ENCODE measurements at places on chromosomes 12 and 14. TPM values are rescaled to one million over a fixed set of nuclear protein-coding genes. Genes with fewer than 3 reads are reported as not detected.

DNA sequence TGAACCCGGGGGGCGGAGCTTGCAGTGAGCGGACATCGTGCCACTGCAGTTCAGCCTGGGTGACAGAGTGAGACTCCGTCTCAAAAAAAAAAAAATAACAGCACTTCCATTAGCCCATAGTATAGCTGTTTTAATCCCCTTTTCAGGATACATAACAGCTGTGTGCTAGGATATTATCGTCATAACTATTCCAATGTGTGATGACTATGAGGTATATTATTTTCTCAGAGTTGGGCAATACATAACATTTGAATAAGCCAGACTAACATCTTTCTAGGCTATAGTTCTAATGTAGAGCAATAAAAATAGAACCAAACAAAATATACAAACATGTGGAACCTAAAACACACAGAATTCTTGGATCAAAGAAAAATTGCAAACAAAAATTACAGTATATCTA lies 57.1 kb downstream of the MARK3 start:
- no peaks in the 10 kb centered on the region for H3K27me3 ChIP-seq
- H3K4me3 ChIP-seq = no peak overlapping the region
- no peak for DNase-seq
- no peaks in the 10 kb centered on the region for H3K4me1 ChIP-seq
- peaks cover 5% of the 10 kb centered on the region for H3K36me3 ChIP-seq

Gene ACRBP
- polyA plus RNA-seq = 5.9 TPM

- H3K4me3 ChIP-seq = no peak overlapping the region
- DNase-seq = no peak
- H3K36me3 ChIP-seq = no peaks in the 10 kb centered on the region
- no peaks in the 10 kb centered on the region for H3K27me3 ChIP-seq
Observed at GRCh38 chr12:127282786-127283565, 984.0 kb upstream of the TMEM132C start.

DNA sequence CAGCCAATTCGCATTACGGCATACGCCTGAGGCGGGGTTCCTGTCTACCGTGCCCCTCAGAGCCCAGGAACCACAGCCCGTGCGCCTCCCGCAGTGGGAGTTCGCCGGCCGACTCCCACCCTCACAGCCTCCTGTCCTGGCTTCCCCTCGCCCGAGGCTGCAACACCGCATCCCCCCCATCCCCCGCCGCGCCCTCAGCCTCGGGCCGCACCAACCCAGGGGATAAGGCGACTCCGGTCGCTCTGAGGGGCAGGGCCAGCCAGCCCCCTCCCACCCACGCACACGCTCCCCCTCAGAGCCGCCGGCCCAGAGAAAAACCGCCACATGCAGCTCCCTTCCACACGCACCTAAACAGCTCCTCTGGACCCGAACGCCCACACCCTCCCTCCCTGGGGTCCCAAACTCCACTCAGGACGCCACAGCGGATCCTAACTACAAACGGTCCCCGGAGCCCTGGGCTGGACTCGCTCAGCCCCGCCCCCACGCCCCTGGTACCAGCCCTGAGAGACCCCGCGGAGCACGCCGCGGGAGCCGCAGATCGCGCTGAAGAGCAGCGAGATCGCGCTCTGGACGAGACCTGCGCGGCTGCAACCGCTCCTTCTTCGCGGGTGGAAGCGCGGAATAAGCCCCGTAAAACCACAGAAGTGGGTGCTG lies at the start of gene C14orf39:
C14orf39 (minus strand) TSS at position 466 of the 654 bp plus-strand sequence. CDS start 985 bp downstream, outside the sequence.
- H3K27ac ChIP-seq = no peak within 1 kb of the TSS
- peak; percentile 50 for DNase-seq
- no peaks in the 10 kb centered on the region for H3K36me3 ChIP-seq
- H3K4me3 ChIP-seq = peak within 1 kb of the TSS; percentile 3
- H3K27me3 ChIP-seq = peaks cover 11% of the 10 kb centered on the region

Gene LGR5
- 0.22 TPM for polyA plus RNA-seq

GRCh38 chr14:99015833-99016232 lies 256.2 kb downstream of the BCL11B start:
- H3K27me3 ChIP-seq = no peaks in the 10 kb centered on the region
- no peaks in the 10 kb centered on the region for H3K36me3 ChIP-seq
- H3K4me3 ChIP-seq = no peak overlapping the region
- DNase-seq = no peak
- no peaks in the 10 kb centered on the region for H3K4me1 ChIP-seq
- H3K27ac ChIP-seq = no peak overlapping the region

Gene SMIM41
- polyA plus RNA-seq = not detected

Gene PCBP2
- 446 TPM for polyA plus RNA-seq

Gene CEBPE
- polyA plus RNA-seq = 0.81 TPM

- no peaks in the 10 kb centered on the region for H3K36me3 ChIP-seq
- H3K27ac ChIP-seq = no peak overlapping the region
- H3K4me1 ChIP-seq = peaks cover 11% of the 10 kb centered on the region
- no peak for DNase-seq
Observed at GRCh38 chr12:62621101-62621638, 154.5 kb downstream of the MON2 start.

Gene TAC3
- polyA plus RNA-seq = 8.9 TPM

GRCh38 chr14:22519877-22520685 lies 68.9 kb downstream of the DAD1 start:
- H3K4me3 ChIP-seq = no peak overlapping the region
- DNase-seq = no peak
- no peaks in the 10 kb centered on the region for H3K36me3 ChIP-seq
- no peaks in the 10 kb centered on the region for H3K27me3 ChIP-seq

Gene NPFF
- polyA plus RNA-seq = 0.12 TPM

- no peak overlapping the region for H3K4me3 ChIP-seq
- no peaks in the 10 kb centered on the region for H3K4me1 ChIP-seq
- no peak overlapping the region for H3K27ac ChIP-seq
- H3K36me3 ChIP-seq = no peaks in the 10 kb centered on the region
Observed at GRCh38 chr12:130830246-130830551, 8.9 kb downstream of the STX2 start.

DNA sequence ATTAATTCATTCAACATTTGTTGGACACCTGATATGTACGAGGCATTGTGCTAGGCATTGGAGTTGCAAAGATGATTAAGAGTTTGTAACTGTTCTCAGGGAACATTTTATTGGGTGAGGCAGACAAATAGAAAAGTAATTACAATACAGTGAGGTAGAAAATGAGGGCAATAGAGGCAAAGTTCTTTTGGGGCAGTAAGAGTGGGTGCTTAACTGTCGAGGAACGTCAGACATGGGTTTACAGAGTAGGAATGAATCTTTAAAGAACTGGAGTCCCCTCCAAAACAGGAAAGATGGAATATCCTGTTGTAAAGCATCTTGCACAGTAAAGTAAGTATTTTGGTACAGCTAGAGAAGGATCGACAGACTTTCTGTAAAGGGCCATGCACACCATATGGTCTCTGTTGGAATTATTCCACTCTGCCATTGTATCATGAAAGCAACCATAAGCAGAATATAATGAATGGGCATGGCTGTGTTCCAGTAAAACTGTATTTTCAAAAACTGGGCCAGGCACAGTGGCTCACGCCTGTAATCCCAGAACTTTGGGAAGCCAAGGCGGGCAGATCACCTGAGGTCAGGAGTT lies 9.1 kb downstream of the CREBL2 start:
- H3K27ac ChIP-seq = no peak overlapping the region
- no peaks in the 10 kb centered on the region for H3K4me1 ChIP-seq
- no peak for DNase-seq
- H3K27me3 ChIP-seq = no peaks in the 10 kb centered on the region
- H3K4me3 ChIP-seq = no peak overlapping the region

GRCh38 chr14:39956372-39956771 lies 524.1 kb upstream of the FBXO33 start:
- H3K36me3 ChIP-seq = no peaks in the 10 kb centered on the region
- DNase-seq = no peak
- H3K27me3 ChIP-seq = no peaks in the 10 kb centered on the region
- no peak overlapping the region for H3K27ac ChIP-seq

DNA sequence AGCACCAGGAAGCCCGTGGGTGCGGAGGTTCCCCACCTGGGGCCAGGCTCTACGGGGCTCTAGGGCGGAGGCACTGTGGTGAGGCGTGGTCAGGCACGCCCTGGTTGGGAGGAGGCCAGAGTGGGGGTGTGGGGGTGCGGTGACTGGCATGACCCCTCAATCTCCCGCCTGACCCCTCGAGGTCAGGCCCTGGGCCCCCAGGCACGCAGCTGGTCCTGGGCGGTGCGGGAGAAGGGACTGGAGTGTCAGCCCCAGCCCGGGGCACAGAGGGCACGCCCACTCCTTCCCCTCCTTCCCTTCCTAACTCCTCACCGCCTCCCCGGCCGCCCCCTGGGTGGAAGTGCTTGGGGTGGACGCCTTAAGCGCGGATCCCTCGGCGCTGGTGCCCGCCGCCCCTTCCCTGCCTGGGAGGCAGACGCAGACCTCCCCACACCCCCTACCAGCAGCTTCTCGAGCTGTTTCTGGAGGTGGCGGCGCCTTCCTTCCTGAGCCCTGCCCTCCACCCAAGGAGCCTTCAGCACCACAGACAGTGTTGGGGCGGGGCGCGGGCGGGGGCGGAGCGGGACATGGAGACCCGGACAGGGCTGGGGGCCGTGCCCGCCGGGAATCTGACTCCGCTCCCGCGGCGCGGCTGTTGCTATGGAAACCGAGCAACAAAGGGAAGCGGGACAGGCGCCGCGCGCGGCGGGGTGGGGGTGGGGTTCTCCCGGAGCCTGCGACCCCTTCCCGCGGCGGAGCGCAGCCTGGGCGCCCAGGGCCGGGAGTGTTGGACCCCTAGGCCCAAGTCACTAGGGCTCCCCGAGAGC lies 741 bp upstream of the CRIP2 start:
- H3K27ac ChIP-seq = peak overlapping the region; percentile 77
- peaks cover 38% of the 10 kb centered on the region for H3K4me1 ChIP-seq
- H3K27me3 ChIP-seq = peaks cover 3% of the 10 kb centered on the region
- peaks cover 4% of the 10 kb centered on the region for H3K36me3 ChIP-seq
- peak overlapping the region; percentile 59 for H3K4me3 ChIP-seq
